ENCODE measurements at places on chromosomes 7 and 10.

- peak; percentile 6 for DNase-seq
These were observed 10.4 kb downstream of the RALA start for GRCh38 chr7:39633563-39634477.

- DNase-seq, result no peak
These were observed at the start of gene NODAL for GRCh38 chr10:70441161-70441894. NODAL (minus strand) TSS chr10:70441681; CDS start chr10:70441667, 14 bp downstream.

DNA sequence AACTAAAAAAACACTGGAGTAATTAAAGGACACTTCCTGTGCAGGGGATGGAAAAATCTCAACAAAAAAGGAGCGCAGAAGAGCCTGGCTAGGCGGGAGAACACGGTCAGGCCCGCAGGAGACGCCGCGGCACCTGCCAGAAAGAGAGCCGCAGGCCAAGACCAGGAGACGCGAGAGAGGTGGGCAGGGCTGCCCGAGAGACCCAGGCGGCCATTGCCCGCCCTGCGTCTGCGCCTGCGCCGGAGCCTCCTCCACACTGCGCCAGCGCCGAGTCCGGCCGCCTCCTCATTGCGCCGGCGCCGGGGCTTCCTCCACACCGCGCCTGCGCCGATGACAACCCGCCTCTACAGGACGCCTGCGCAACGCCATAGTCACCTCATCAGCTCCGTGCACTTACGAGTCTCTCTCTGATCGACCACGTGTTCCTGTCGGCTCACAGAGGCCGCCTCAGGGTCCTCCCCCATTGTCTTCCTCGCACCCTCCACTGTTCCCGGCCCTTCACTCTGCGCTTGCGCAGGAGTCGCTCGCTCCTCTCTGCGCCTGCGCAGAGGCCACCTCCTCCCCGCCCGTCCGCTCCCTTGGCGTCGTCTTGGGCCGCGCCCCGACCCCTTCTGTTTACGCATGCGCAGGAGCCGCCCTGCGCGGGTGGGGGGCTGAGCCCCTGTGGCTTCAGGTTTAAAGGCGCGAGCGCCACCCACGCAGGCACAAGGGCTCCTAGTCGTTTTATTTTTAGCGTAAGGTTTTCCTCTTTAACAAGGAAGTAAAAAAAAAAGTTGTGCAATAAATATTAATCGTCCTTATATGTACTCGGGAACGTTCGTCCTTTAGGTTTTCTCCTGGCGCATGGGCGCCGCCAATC is 43.2 kb upstream of the FAM20C start:
- peak; percentile 91 for DNase-seq

GRCh38 chr10:1648648-1649047 is 88.7 kb downstream of the ADARB2 start:
- no peak for DNase-seq

DNA sequence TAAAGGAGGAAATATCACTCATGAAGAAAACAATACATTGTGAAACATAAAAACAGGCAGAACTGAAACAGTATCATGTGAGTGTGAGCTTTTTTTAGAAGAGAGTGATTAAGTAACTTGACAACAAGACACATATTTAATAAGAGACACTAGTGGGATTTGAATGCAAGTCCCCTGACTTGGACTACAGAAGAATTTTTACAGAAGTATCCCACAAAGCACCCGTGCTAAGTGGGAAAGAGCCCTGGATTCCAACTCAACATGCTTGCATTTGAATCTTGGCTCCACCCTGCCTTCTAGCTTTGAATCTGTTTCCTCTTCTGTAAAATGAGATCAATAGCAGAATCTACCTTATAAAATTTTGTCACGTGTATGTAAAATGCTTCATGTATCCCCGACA is 166.2 kb downstream of the ZNF365 start:
- no peak for DNase-seq

DNA sequence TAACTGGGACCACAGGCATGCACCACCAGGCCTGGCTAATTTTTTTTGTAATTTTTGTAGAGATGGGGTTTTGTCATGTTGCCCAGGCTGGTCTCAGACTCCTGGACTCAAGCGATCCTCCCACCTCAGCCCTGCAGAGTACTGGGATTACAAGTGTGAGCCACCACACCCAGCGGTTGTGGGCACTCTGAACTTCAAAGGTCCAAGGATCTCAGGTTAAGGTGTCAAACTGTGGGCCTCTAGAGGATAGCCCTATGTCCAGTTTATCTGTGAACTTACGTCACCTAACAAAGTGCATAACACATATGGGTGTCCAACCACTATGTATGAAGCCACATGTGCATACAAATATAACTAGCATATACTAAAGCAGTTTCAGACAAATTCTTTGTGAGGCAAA is 3.2 kb upstream of the IL2RA start:
- no peak for DNase-seq

DNA sequence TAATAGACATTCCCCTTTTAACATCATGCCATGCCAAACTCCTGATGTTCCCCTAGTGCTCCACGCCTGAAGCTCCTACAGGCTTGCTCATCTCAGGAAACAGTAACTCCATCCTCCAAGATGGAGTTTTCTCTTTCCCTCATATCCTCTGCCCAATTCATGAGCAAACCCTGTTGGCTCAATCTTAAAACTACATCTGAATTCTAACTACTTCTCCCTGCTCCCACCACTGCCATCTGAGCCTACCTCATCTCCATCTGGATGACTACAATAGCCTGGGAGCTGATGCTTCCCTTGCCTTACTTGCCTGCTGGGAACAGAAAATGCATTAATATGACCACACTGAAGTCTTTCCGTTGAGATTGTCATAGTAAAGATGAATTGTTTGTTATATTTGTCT is 271.7 kb upstream of the MKLN1 start:
- DNase-seq, result no peak

GRCh38 chr10:782751-783648 is 93.5 kb upstream of the DIP2C start:
- no peak for DNase-seq

DNA sequence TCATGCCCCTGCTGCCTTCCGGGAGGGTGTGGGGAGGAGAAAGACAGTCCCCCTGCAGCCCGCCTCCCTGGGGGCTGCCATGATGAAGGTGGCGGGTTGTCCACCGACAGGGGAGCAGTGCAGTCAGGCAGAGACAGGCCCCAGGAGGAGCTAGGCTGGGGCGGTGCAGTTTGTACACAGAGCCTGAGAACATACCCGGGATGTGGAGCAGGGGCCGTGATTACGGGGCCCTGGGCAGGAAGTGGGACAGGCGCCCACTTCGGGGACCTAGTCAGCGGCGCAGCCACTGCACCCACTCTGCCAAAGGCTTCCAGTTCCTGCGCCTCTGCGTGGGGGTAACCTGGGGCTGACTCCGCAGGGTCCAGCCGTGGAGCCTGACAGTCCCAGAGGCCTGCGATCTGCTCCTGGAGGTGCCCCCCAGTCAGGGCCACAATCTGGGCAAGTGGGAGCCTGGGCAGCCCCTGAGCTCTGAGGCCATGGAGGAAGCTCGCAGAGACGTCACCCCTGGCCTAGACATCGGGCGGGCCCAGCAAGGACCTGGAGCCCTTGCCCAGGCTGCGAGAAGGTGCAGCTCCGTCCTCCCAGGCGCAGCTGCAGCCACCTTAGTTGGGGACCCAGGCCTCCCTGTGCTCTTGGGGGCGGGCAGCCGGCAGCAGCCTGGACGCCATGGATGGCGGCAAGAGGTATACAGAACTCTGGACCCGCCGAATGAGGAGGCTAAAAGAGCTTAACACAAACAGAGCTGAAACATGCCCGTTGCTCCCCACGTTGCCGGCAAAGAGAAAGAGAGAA is 1356.8 kb downstream of the XPNPEP1 start:
- no peak for DNase-seq

DNA sequence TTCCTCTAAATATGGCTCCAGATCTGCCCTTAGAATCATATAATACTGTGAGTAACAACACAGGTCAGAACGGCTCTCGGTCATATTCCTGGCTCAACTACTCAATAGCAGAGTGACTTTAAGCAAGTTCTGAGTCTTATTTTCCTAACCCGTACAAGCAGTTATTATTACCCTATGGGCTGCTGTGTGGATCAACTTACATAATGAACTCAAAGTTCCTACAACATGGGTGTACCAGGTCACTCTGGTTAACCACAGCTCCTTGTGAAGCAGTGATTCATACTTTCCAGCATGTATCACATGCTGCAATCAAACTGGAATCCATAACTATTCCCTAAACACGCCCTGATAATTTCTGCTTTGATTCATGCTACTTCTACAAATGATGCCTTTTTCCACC is 107.3 kb downstream of the LRRN3 start:
- DNase-seq, result no peak

GRCh38 chr10:48634984-48635557 is 30.2 kb upstream of the ARHGAP22 start:
- no peak for DNase-seq

GRCh38 chr10:129852829-129853561 is 111.1 kb downstream of the EBF3 start:
- DNase-seq, result no peak

DNA sequence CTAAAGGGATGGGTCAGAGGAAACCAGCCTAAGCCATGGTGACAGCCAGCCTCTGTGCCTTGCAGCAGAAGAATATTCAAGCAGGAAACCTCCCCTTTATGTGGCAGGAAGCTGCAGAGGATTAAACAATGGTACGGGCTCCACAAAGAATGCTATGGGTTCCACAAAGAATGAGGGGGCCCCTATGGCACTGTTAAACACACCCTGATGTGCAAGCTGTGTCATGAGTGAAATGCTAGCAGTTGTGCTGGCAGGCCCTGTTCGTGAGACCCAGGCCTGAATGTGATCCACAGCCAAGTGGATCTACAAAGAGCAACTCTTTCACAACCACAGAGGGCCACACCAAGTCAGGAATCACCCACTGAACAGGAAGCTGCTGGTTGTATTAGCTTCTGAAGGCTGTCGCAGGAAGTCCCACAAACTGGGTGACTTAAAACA is 68.9 kb downstream of the MYOF start:
- no peak for DNase-seq

GRCh38 chr7:9407816-9408215 is 974.4 kb downstream of the NXPH1 start:
- no peak for DNase-seq

DNA sequence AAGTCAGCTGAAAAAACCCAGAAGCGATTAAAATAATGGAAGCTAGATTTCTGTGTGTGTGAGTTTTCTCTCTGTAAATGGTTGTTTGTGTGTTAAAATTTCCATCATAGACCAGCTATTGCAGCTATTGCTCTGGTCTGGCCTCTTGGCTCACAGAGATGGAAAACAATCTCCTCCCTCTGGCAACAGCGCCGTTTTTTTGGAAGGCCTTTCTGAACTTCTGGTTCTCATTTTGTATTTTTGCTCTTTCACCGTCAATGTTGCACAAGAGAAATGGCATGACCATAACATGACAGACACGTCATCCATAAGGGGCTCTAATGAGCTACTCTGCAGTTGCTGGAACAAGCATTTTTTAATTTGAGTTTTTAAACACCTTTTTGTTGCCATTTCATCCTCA is 91.0 kb downstream of the CUBN start:
- DNase-seq, result no peak

DNA sequence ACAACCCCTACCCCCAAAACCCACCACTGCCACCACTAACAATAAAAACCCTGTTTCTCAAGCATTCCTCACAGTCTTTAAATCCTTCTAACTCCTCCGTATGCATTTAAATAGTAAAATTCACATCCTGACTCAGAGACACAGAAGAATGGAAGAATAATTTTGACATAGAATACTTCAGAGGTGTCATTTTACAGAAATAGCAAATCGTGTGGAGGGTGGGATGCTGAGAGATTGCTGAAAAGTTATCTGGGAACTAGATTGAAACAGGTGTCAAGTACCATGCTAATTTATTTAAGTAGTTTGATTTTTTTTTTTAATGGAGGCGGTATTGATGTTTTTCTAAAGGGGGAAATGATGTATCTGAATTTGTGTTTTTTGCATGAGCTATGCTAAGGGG is 575.2 kb upstream of the TPK1 start:
- no peak for DNase-seq

GRCh38 chr7:140161047-140161446 is 15.7 kb downstream of the KDM7A start:
- no peak for DNase-seq

- no peak for DNase-seq
These were observed 37.8 kb downstream of the FAM13C start for GRCh38 chr10:59324597-59324996.

DNA sequence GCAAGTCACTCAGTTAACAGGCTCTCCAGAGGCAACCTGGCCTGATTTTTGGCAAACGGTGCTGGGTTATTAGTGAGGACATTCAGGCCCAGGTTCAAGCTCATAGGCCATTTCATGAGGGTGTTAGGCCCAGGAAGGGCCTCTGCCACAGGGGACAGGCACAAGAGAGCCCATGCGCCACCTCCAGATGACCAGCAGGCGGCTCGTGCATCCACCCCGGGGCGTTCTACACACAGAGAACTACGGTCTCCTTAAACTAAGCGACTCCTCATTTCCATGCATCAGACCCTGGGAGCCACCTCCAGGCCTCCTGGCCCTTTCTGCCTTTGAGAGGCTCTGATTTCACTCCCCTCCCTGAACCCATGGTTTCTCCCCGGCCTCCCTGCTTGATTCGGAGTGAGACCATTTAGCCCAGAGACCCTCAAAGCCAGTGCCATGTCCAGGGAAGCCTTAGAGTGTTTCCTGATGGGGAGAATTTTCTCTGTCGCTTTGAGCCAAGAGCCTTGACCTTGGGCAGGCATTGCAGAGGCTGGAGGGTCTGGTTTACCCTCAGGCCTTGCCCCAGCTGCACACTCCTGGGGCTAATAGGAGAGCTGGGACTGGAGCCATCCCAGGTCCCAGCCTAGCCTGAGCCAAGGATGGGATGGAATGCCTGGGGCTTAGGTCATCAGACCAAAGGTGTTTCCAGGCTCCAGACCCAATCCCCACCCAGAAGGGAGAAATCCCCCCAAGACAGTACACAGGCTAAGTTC is 188.0 kb downstream of the GRID1 start:
- DNase-seq, result no peak

- no peak for DNase-seq
These were observed 151.3 kb downstream of the NEBL start for GRCh38 chr10:20745556-20746375.

- DNase-seq, result no peak
These were observed 242.6 kb upstream of the HGF start for GRCh38 chr7:82012453-82012852.

- DNase-seq, result no peak
These were observed 3.7 kb upstream of the PRKAR1B start for GRCh38 chr7:730501-731439.

DNA sequence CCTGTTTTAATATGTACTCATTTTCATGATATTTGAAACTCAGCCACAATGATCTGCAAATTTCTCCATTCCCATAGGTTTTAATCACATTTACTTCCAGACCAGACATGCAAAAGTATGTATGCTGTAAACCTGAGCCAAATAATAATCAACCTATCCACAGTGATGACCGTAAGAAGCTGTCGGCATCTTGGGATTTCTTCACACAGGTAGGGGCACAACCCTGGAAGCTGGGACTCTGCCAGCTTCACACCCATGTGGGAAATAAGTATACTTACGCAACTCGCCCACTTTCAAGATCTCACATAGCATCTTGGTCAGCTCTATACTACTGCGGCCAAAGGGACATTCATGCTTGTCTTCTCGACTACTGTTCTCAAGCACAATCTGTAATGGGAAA is 352.3 kb downstream of the ELMO1 start:
- DNase-seq, result no peak

Measured in stimulated activated CD8-positive, alpha-beta memory T cell treated with anti-CD3 and anti-CD28 coated beads, Interleukin-7, amount 100 ng/mL, for 1 hour (primary cell).